ENCODE measurements at places on chromosomes 2 and 18.

DNA sequence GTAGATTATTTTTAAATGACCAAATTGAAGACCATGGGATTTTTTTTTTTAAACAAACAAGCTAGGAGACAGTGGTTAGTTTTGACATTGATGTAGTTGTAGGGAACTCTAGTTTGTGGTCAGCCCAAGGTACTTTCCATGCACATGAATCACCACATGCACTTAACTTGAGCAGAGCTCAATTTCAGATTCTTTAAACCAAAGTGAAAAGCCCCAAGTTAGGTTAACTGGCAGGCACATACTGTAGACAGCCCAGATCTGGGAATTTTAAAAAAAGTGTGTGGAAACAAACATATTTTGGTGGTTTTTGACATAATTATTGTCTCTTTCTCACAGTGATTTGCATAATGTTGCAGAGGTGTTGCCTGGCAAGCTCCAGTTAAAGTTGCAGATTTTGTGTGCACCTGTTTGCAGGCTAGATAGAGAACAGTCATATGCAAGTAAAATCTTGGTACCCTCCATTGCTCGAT, 88.4 kb downstream of the BCL2L11 start:
- DNase-seq, result no peak

GRCh38 chr2:145012806-145013205, 492.9 kb upstream of the ZEB2 start:
- no peak for DNase-seq

- DNase-seq, result no peak
Measured at GRCh38 chr2:187312718-187313282, 135.3 kb downstream of the CALCRL start.

GRCh38 chr2:209367075-209367747, 56.6 kb upstream of the MAP2 start:
- DNase-seq, result no peak

DNA sequence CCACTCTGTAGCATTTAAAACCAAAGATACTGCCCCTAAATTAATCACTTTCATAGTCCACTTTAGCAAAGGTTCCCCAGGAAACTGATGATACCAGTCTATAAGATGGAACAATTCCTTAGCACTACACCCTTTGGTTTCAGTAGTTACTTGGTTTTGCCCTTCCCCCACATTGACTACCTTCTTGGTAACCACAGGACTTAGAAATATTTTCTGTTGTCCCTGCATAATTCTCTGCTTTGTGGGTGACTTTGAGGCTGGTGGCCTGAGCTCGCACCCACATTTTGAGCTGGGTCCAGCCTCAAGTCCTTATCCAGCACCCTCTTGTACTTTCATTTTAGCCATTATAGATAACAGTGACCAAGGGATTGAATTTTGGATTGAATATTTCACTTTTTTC, 23.1 kb downstream of the ELP2 start:
- no peak for DNase-seq

GRCh38 chr2:19104503-19104902, 253.9 kb downstream of the OSR1 start:
- no peak for DNase-seq

DNA sequence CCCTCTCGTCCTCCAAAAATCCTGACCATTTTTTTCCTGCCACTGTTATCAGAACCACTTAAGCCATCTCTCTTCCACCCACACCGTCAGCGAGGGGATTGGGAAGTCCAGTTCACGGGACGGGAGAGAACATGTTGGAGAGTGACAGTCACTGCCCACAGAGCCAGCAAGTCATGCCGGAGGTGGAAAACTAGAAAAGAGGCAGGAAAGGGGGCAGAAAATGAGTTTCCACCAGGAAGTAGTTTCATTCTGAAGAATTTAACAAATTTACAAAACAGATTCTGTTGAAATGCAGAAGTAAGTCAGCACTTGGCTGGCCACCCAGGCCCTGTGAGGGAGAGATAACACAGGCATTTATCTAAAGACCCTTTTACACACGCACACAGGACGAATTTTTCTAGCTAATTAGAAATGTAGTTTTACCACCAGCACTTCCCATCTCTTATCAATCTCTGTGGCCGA, 431.3 kb downstream of the TSN start:
- DNase-seq, result no peak

DNA sequence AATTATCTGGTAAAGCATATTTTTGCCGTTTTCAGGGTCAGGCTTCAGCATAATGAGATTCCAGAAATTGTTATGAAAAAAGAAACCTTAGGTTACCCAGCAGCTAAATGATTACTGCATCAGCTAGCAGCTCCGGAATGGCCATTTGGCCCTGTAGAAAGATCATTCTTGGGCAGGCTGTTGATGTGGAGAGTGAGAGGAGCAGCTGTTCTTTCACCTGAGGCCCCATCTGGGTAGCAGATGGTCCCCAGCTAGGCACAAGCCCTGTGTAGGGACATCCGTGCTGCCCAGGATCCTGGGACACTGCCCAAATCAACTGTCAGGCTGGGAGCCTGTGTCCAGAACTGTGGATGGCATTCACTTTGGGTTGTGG, 61.8 kb downstream of the NEDD4L start:
- DNase-seq, result no peak

- DNase-seq, result no peak
Measured at GRCh38 chr18:65748321-65748720, 2.5 kb upstream of the CDH7 start.

DNA sequence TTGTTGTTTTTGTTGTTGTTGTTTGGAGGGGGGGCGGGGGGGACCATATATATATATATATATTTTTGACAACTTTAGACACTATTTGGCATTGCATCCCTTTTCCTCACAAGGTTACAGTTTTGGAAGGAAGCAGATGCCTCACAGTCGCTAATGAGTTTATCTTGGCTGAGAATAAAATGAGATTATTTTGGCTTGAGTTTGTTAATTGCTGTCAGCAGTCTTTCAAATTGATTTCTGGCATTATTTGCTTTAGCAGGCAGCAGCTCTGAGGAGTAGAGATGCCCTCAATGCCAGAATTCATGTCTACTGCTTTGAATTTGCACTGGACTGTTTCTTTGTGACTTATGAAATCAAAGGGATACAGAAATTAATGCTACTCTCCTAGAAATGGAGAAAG, 595.2 kb upstream of the HNMT start:
- DNase-seq, result no peak

GRCh38 chr2:16680304-16680703, 14.7 kb upstream of the CYRIA start:
- no peak for DNase-seq

DNA sequence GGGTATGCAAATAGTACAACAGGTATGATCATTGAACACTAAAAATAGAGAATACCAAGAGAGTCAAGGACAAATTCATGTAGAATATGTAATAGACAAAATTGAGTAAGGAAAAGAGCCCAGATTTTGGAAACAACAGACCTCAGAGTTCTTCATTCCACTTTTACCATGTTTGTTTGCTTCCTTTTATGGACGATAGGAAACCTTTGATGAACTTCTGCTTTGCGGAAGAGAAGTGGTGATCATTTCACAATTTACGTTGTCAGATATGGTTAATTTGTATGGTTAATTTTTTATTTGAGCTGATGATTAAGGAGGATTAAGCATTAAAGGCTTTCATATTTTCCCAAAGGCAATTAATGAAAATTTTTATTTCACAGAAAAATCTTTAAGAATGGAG, 16.3 kb downstream of the MARCHF7 start:
- DNase-seq, result no peak

DNA sequence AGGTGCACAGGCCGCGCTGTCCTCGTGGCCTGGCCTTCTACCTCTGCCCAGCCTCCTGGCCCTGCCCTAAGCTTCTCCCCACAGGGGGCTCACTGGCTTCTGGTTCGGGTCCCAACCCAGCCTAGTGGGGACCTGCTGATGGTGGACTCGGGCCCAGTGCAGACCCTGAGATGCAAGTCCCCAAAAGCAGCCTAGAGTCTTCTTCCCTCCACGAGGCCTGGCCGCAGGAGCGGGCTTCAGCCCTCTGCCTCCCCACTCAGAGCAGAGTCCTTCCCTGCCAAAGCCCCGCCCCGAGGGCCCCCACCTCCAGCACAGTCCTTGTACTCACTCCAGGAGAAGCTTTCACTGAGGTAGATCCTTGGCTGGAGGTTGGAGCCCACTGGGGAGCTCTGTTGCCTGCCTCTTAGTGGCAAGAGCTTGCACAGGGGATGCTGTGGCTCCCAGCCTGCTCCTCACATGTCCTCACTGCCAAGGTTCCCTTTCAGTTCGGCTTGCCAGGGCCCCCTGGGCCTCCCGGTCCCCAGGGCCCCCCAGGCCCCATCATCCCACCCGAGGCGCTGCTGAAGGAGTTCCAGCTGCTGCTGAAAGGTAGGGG, 3.6 kb downstream of the ERFE start:
- DNase-seq, result no peak

DNA sequence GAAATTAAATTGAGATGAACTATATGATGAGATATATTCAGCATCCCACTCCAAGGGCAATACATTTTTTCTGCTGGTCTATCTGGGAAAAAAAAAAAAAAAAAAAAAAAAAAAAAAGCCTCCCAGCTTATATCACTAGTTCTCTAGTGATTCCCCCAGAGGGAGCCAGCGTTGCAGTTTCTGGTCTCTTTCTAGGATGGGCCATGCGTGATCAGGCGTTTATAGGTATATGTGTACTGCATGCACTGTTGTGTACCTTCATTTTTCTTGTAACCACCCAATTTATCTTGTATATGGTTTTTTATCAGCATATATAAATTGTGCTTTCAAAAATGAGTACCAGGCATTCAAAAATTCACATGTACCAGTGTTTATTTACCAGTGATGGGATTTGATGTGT, 35.1 kb downstream of the DCDC2C start:
- no peak for DNase-seq

DNA sequence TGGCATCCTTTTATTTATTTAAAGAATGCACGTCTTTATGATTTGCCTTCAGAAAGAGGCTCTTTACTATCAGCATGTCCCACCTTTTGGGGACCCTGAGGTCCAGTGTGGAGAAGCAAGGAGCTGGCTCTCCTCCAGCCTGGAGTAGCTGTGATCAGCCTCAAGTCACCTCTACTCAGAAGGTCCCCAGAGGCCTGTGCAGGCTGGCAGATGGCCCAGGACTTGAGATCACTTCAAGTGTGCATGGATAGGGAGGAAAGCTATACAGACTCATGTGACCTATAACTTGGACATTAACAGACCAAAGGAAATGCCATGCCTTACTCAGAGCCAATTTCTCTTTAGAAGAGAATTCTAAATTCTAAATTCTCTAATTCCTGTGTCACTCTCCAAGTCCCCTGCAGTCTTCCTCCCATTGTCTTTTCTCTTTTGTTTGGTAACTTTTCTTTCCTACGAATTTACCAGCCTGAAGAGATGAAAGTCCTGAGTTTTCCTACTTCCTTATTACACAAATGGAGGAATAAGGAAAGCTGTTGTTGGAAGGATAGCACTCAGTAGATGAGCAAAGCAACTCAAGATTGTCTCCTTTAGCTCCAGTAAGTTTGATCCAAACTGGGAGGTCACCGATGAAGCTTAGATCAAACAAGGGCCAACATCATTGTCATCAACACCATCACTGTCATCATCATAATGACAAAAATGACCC, 163.9 kb downstream of the GFPT1 start:
- DNase-seq, result no peak

DNA sequence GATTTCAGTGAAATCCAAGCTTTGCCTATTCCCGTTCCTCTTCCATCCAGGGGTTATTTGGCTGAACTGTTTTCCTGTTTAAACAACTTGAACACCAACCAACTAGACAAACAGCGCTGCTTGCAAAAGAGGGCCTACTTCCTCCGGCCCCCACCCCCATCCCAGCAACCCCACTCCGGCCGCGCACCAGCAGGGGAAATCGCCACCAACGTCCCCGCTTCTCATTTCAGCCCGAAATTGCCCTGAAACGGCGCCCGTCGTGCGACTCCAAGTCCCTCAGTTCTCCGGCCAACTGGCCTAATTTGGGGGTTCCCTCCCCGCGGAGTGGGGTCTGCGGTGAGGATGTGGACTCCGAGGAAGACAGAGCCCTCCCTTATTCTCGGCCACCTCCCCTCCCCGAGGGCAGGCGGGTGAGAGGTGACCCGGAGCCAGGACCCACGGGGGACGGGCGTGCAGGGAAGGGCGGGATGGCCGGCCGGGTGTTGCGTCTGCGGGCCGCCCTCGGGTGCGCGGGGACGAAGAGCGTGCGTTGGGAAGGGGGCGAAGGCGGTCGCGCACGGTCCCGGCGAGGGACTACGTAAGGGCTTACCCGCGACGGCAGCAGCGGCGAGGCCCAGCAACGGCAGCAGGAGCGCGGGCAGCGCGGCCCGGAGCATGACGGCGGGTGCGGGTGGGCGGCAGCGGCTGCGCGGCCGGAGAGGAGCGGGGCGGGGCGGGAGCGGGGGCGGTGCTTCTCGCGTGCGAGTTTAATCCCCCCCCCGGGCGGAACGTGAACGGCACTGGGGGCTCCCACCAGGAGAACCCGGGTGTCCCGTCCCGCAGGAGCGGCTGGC, at the start of gene CD302:
Gene CD302 (minus strand): TSS at position 666 of the 833 bp plus-strand sequence. CDS start 10 bp downstream, at position 656.
- peak; percentile 1 for DNase-seq

- DNase-seq, result no peak
Measured at GRCh38 chr2:192327576-192327975, 132.8 kb upstream of the TMEFF2 start.

DNA sequence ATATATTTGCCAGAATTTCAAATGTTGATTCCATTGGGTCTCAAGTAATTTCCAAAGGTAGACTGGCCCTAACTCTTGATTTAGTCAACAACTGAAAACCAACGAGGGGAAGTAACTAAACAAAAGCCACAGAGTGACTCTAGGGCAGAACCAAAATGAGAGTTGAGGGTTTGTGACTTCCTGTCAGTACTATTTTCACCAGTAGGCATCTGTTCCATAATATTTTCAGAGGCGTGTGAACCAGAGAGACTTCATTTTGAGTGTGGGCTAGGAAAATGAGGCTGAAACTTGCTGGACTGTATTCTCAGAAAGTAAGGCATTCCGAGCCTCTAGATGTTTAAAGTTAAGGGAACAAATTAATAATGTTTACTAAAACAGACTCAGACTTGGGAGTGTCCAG, 70.6 kb downstream of the GDF7 start:
- DNase-seq, result no peak

GRCh38 chr2:5763531-5763930, 71.3 kb downstream of the SOX11 start:
- DNase-seq, result no peak

DNA sequence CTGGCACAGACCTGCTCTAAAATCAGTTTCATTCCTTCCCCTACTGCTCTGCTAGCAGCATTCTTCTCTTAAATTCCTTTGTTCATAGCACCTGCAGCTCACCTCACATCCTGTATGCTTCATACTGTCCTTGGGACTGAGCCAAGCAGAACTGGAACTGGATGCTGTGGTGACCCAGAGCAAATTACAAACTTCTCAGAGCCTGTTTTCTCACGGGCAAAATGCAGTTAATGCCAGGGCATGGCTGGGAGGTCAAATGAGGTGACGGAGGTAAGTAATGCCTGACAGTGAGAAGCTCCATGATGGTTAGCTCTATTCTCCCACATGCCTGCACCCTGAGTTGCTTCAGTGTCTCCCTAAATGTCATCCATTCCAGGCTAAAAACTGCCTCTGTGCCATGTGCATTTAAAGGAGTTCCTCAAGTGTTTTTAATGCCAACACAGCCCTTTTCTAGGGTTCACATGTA, 29.7 kb downstream of the C2orf42 start:
- DNase-seq, result no peak

DNA sequence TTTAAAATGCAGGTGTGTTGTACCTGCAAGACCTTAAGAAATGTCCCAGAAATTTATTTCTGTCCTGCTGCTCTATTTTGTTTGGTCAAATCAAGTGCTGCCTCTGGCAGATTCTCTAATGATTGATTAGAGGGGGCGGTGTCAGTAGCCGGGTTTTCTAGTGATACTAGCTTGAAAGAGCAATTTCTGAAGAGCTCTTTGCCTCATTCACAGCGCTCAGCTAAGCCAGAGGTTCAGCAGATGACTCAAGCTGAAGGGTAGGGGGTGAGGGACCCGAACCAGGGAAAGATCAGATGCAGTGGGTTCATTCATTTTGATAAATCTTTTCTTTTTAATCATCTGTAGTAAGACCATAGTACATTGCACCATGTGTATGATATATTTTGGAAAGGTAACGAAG, 15.0 kb downstream of the ZBTB7C start:
- DNase-seq, result no peak

Measured in activated CD4-positive, CD25-positive, alpha-beta regulatory T cell (primary cell).